ENCODE measurements at places on chromosomes 12 and 14.

DNA sequence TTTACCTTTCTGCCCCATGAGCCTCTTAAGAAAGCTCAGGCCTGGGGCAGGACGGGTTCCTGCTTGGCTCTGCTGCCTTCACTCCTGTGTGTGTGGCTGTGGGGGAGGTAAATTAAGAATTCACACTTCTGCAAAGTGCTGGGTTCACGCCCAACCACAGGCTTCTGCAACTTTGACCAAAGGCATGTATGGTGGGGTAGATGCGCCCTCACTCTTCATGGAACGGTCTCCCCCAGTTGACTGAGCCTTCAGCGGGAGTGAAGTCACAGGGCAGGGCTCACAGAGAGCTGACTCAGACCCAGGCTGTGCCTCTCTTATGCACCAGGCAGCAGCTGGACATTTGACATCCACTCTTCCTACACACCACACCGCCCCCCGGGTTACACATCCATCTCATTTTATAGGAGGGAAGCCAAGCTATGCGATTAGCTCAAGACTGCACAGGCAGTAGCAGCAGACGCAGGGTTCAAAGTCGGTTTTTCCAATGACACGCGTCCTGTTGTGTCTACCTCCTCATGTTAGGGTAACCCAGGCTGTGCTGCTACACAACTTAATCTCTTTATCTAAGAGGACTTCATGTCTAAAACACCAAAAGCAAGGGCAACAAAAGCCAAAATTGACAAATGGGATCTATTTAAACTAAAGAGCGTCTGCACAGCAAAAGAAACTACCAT is 15.4 kb upstream of the BCL11B start:
- no peak for DNase-seq

DNA sequence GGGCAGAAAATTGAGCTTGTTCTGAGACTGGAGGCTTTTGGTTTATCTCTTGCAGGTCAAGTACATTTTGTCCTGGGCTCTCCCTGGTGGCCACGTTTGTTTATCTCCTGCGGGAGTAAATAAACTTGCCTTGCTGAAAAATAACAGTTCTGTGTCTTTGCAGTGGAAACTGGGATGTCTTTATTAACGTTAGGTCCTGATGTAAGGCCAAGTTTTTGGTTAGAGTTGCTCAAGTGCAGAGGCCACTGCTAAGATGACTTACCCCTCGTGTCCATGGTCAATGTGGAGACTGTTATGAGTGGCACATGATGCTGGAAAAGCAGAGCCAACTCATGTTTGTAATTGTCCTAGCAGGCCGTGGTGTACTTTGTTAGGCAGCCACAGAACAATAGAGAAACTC is 3.8 kb downstream of the PTPN11 start:
- DNase-seq = no peak

DNA sequence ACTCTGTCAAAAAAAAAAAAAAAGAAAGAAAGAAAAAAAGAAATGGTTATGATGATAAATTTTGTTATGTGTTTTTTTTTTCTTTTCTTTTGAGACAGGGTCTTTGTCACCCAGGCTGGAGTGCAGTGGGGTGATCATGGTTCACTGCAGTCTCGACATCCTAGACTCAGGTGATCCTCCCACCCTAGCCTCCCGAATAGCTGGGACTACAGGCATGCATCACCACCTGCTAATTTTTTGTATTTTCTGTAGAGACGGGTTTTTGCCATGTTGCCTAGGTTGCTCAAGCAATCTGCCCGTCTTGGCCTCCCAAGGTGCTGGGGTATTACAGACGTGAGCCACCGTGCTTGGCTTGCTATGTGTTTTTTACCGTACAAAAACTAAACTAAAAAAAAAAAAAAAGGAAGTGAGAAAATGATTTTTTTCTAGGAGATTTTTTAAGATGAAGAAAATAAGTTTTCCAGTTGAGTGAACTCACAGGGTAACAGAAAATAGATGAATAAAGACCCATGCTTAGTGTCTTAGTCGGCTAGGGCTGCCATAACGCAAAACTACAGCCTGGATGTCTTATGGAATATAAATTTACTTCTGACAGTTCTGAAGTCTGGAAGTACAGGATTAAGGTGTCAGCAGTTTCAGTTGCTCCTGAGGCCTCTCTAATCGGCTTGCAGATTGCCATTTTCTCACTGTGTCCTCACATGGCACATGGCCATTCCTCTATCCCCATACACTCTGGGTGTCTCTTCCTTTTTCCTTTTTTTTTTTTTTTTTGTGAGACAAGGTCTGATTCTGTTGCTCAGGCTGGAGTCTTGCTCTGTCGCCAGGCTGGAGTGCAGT is 13.2 kb upstream of the APOF start:
- DNase-seq = peak; percentile 60

DNA sequence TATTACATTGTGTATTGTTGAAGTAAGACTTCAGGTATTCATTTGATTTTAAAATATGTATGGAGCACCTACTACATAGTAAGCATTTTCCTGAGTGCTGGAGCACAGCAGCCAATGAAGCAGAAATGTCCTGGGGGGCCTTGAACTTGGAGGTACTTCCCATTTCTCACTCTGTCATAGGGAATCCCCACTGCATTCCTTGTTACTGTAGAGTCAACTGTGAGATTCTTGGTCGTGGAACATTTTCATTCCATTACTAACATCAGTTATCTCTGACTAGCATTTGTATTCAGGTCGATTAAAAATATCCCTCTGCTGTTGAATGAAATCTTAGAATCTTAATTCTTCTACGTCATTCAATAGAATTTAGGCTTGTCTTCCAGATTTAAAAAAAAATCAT is 66.7 kb downstream of the PDE3A start:
- DNase-seq = no peak

DNA sequence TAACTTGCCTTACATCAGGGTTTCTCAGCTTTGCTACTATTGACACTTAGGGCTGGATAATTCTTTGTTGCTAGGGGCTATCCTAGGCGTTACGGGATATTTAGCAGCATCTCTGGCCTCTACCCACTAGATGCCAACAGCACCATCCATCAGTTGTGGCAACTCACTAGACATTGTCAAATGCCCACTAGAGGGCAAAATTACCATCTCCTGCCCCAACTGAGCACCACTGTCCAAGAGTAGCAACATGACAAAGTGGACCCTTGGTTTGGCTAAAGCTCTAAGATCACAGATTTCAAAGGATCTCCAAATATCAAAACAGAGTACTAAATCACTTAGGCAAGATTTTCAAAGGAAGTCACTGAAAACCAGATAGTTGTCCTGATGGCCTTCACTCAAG is 251.7 kb upstream of the TBX3 start:
- DNase-seq = no peak

GRCh38 chr14:32823706-32824105 is 115.0 kb upstream of the NPAS3 start:
- DNase-seq = no peak

DNA sequence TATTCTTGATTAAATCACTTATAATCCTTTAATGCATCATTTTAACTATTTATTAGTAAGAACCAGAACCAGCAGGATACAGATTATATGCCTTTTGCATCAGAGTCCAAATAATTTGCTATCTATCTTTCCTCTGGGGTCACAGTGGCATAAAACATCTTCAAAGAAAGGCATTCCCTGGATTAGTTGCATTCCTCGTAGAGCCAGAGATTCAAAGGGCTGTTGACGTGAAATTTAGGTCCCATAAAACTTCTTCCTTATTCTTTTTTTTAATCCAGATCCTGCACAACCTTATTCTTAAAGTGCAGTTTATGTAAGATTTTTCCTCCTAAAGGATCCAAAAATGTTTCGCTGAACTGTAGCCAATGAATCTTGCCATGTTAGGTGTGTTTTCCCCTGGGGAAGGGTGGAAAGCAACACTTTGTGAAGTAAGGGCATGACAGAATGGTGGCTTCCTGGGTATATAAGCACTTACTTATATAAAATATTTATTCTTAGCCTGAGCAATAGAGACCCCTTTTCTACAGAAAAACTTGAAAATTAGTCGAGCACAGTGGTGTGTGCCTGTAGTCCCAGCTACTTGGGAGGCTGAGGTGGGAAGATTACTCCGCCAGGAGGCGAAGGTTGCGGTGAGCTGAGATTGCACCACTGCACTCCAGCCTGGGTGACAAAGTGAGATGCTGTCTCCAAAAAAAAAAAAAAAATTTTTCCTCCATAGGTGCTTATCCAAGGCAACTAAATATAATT is 208.7 kb downstream of the PCNX1 start:
- no peak for DNase-seq

DNA sequence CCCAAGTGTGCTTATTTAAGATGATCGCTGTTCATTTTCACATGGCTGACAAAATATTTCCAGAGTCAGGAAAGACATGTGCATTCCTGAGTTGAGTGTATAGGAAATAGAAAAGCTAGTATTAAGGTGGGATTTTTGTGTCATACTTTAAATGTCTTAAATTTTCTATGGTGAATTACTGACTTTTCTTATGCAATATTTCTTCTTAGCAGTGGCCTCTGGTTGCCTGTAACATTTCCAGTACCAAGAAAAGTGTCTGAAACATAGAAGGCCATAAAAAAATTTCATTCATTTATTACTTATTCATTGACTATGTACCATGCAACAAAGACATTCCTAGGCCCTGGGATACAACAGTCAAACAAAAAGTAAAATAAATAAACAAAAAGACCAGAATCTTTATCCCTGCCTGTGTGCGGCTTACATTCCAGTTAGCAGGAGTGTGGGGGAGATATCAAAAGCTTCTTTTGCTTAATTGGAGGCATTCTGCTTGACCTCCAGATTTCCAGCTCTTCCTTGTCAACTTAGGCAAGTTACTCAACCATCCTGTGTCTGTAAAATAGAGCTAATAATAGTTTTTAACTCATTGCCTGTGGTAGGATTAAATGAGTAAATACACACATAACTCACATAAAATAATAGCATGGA is 216.3 kb upstream of the FLRT2 start:
- DNase-seq = no peak

DNA sequence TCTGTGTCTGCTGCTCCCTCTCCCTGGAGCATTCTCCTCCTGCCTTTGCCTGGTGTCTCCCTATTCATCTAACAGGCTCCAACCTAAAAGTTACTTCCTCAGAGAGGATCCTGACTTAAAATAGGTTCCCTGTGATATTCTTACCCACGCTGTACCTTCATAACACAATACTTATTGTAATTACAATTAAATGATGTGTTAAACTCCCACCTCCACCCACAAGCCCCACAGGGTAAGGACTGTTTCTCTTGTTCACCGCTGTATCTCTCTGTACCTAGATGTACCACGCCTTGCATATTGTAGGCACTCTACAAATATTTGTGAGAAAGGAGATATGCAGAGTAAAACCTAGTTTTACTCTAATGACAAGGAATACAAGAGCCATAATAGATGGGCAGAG is 5.0 kb downstream of the HEBP1 start:
- no peak for DNase-seq

GRCh38 chr14:30990770-30991169 is 34.7 kb upstream of the AP4S1 start:
- no peak for DNase-seq

DNA sequence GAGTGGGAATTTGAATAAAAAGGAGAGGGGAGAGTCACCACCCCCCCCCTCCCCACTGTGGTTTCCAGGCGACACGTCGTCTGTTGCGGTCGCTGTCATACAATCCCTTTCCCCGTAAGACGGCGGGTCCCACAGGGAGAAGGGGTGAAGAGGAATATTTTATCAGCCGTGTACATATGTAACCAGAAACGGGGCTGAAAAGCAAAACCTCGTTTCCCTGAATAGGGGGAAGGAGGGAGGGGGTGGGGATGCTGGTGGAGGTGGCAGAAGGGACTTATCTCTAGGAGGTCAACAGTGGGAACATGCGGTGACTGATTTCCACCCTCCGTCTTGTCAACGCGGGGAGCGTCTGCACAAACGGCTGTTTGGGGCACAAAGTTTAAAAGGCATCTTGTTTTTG is 171.4 kb downstream of the RBM19 start:
- no peak for DNase-seq

GRCh38 chr14:102203382-102203781 is 63.7 kb downstream of the WDR20 start:
- DNase-seq = no peak

DNA sequence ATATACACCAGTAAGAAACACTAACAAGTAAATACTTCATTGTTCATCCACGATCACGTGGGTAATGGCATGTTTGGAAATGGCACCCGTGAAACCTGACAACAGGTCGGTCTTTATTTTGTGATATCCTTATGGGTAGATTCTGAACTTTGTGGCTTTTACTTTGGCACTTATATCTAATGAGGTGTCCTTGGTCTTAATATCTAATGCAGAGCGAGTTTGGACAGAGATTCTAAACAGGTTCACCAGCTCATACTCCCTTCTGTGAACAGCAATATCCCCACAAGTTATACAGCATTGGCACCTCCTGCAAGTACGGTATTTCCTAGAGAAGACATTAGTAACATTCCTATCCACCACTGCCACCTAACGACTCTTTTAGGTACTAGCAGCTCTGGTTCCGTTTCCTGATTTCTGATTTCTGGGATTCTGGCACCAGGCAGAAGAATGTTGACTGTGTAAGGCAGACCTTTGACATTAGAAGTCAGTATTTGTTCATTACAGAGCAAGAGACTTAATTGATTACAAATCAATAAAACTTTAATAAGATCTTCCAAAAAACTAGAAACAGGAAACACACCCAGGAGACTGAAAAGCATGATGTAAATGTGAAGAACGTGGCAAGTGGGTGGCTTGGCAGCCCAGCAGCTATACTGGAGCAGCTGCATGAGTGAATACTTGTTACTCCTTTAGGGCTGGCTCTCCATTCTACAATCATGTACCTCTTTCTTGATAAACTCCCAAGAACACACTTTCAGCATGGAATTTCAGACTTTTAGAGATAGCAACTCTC is 2.5 kb downstream of the ANG start:
- no peak for DNase-seq

DNA sequence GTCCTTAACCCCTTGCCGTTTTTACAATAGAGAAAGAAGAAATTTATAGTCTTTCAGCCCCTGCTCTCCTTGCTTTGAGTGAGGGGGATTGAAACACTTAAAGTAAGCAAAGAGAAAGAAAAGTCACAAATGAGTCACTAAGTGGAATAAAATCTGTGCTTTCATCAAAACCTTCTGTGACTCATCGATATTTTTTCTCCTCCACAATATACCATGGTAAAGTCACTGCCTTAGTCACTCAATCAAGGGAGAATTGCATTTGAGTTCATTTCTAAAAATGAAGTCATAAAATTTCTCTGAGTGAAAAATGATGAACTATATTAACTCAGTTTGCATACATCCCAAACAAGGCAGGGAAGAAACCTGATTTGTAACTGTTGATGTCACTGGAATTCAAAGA is 470.3 kb downstream of the FOXG1 start:
- no peak for DNase-seq

DNA sequence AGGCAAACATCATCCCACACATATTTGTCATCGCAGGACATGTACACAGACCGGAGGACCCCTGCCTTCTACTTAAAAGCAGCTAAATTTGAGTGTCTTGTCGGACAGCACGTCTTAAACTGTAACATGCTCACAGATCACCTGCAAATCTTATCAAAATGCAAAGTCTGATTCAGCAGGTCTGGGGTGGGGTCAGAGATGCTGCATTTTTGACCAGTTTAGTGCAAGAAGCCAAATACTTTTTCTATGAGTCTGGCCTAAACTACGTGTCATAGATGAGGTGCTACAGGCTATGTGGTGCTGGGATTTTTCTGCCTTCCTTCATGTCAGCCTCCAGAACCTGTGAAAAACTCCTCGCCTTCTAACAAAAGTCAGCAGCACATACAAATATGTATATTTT is 178.8 kb upstream of the LHX5 start:
- no peak for DNase-seq

GRCh38 chr12:26737487-26738030 is 95.4 kb downstream of the ITPR2 start:
- no peak for DNase-seq
